ENCODE measurements at places on chromosomes 2 and 18. TPM values are rescaled to one million over a fixed set of nuclear protein-coding genes. Genes with fewer than 3 reads are reported as not detected.

- no peak for DNase-seq
These were observed 30.5 kb downstream of the GCKR start for GRCh38 chr2:27527182-27527581.

DNA sequence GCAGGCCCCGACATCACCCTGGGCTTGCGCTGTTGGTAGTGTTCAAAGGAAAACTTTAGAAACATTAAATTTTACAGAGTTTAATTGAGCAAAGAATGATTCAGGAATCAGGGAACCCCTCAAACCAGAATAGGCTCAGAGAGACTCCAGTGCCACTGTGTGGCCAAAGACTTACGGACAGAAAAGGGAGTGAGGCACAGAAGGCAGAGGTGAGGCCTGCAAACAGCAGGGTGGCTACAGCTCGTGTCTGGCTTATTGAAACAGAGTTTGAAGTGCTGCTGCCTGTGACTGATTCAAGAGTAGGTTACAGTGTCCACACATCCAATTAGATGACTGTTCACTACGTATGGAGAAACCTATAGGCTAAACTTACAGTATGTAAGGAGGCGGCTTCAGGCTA is 2.4 kb upstream of the CTDP1 start:
- DNase-seq: no peak

The GNLY gene
- total RNA-seq: not detected

DNA sequence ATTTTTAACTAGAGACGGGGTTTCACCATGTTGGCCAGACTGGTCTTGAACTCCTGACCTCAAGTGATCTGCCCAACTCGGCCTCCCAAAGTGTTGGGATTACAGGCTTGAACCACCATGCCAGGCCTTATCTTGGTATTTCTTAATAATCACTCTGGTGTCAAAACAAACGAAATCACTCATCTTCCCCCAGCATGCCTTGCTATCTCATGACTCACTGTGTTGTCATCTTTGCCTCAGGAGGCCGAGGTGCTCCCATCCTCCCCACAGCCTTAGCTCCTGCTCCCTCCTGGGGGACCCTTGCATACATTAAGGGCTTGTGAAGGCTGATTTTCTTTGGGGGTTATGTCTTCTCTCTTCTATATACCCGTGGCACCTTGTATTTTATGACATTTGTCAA is 250.1 kb upstream of the DPP10 start:
- DNase-seq: no peak

The SMAD2 gene
- total RNA-seq: 185 TPM

GRCh38 chr18:63773551-63773950 is 1.7 kb upstream of the SERPINB7 start:
- DNase-seq: no peak

DNA sequence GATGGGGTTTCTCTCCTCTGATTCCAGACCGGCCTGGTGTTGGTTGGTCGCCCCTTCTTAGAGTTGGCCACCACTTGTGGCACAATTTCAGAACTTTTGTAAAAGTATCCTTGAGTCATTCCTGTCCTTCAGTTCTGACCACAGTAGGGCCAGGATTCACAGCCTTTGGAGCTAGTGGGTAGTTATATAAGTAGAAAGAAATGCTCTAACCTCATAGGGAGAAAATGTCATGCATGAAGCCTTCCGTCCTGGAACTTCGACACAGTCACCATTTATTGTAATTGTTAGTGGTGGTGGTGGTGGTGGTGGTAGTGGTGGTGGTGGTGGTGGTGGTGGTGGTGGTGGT is 65.4 kb downstream of the EPAS1 start:
- no peak for DNase-seq

GRCh38 chr2:63667132-63667700 is 78.5 kb downstream of the MDH1 start:
- no peak for DNase-seq

GRCh38 chr2:110220190-110220564 is 7.8 kb upstream of the MTLN start:
- DNase-seq: no peak

Measured in endodermal cell (in vitro differentiated cells).